ENCODE measurements at places on chromosomes 11 and 22.
A peak's percentile ranks its signal among the peaks of the same experiment; 100 is the strongest.

DNA sequence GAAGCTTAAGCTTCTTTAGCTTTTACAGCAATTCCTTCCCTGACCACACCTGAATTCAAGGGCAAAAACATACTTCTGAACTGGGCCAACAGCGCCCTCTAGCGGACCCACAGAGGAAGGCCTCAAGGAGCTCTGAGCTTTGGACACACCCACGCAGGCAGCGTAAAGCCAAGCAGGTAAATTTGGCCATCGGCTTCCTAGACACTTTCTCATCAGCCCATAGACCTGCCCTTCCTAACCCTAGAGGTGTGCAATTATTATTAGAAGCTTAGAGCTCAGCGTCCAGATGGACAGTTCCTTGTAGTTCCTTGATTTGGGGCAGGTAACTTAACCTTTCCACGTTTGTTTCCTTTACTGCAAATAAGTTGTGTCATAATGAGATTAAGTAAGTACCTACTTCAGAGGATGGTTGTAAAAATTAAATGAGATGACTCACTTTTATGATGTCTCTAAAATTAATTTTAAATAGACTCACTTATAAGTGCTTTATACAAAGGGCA is 25.7 kb upstream of the HMGXB4 start:
- DNase-seq = peak; percentile 47

GRCh38 chr11:128891913-128892398 is 800 bp downstream of the KCNJ5 start:
- DNase-seq = no peak

GRCh38 chr11:116540645-116541304 is 232.0 kb downstream of the BUD13 start:
- DNase-seq = no peak

- no peak for DNase-seq
These were observed 22.0 kb upstream of the KLHL35 start for GRCh38 chr11:75454987-75455386.

- no peak for DNase-seq
These were observed 209.1 kb downstream of the DDX10 start for GRCh38 chr11:108873941-108874340.

DNA sequence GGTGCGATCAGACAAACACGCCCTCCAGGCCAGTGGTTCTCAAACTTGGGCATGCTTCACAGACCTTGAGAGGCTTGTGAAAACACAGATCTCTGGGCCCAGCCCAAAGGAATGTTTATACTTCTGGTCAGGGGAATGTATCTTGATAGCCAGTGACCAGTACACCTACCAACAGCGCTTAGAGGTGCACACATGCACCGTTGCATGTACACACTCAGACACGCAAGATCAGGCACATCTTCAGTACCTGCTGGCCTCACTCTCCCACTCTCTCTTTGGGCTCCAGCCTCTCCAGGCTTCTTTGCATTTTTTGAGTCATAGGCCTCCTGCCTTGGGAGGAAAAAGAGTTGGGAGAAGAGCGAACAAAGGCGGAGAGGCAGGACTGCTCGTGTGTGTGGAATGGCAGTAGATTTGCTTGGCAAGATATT is 11.7 kb upstream of the FXYD6 start:
- no peak for DNase-seq

DNA sequence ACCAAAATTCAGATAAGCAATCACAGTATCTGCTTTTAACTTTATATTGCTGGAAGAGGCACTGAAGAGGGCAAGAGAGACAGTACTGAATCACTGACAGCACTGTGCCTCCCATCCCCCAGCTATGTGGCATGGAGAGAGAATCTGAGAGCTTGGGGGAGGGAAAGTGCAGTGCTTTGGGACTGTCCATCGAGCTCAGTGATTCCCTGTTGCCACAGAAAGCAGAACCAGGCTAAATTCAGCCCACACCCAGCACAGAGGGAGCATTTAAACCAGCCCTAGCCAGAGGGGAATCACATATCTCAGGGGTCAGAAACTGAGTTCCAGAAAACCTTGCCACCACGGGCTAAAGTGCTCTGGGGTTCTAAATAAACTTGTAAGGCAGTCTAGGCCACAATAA is 44.3 kb downstream of the KCNQ1 start:
- no peak for DNase-seq

DNA sequence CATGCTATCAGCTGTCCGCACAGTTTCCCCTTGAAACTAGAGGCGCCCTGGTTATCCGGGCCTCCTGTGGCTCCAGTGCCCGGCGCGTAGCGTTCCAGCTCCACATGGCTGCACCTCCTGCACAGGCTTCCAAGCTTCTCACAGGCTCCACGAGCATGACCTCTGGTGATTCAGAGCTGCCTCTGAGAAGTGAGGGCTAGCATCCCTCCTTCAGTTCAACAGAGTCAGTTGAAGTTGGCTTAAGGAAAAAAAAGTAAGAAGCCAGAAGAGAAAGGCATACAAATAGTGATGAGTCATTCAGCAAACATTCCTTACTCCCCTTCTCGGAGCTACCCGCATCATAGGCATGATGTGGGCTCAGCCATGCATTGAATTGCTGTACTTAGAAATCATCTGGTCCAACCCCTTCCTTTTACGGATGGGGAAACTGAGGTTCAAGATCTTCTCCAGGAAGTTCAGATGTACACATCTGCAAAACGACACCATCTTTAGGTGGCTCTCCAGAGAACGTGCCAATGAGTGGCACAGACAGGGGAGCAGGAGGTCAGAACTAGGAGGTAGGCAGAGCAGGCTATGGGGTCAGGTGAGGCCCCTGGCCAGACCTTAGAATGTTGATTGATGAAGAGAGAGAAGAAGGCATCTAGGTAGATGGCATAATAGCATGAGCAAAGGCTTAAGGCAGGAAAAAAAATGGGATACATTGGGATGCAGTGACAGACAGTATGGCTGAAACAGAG is 216.3 kb upstream of the TBCEL start:
- DNase-seq = peak; percentile 65

DNA sequence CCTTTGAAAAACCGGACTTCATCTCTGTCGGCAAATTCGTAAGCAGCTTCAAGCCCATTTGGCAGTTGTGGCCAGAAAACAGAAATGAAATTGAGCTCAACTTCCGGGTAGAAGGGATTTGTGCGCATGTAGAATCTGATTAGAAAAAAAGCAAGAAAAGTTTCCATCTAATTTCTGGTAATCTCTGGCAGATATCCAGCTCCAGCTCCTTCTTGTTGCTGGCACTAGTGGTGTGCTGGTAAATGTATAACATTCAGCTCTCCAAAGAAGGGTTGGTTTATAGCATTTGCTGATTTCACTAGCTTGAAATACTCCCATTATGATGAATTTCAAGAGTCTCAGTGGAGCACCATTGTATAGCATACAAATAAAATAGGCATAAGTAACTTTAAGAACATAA is 5.4 kb downstream of the MMP1 start:
- no peak for DNase-seq

DNA sequence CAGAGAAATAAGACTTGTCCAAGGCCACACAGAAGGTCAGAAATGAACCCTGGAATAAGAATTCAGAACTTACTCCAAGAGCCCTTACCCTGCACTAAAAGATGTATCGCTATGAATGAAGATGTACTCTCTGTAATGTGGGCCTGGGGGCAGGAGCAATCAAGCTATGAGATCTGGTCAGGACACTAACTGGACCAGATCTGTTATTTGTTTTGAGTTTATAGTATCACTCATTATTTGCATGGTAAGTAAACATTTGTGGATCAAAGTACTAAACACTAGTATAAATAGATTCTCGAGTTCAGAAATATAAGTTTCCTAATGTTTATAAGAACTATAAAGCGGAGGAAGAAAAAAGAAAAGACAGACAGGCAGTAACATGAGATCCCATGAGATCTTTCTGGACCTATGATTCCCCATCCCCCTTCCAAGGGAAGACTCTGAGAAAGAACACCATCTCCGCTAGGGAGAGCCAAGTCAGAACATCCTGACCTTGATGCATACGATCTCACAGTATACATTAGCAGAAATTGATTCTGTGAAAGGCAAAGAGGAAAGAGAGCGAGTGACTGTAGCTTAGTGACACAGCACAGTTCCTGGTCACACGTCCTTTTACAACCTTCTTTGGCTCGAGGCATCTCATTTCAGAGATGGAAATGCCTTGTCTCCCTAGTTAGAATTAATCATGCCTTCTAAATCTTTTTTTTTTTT is 71.2 kb downstream of the USP35 start:
- no peak for DNase-seq

- DNase-seq = no peak
These were observed 110.9 kb downstream of the MAML2 start for GRCh38 chr11:96232132-96232531.

DNA sequence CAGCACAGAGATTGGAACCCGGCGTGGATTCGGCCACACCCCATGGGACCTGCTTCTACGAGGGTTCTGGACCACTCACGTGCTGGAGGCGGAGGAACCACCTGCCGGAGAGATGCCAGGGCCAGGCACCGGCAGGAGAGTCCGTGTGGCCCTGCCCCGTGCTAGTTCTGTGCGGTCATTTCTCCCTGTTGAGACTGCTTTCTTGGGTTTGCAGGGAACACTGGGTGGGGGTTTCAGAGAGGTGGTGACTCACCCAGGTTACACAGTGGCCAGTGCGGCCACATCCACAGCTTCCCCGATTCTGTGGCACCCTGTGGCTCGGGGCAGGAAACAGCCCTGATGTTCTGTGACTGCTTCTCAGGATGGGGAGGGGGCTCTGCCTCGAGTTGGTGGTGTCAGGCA is 3.6 kb upstream of the PHLDA2 start:
- DNase-seq = no peak

- no peak for DNase-seq
These were observed 40.9 kb upstream of the PRR5 start for GRCh38 chr22:44661070-44661469.

- peak; percentile 17 for DNase-seq
These were observed 16.9 kb downstream of the IL18BP start for GRCh38 chr11:72015511-72016061.

DNA sequence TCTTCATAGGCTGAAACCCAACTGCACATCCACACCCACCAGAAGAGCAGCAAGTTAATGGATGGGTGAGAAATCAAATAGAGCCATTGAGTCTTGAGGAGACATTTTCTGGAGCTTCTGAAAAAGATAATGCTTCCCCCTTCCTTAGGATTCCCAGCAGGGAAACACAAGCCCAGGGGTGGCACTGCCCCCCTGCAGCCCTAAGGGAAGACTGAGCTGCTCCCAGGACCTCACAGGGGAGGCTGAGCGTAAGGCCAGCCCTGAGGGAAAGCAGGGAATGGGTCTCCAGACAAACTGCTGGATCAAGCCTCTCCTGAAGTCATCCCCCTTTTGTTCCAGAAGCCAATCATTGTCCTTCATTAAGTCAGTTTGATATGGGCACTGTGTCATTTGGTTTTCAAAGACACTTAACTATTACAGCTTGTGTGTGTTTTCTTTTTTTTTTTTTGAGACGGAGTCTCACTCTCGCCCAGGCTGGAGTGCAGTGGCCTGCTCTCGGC is 15.1 kb downstream of the LTO1 start:
- DNase-seq = no peak

- no peak for DNase-seq
These were observed 109.5 kb downstream of the TENM4 start for GRCh38 chr11:79331203-79331901.

- no peak for DNase-seq
These were observed 1.5 kb downstream of the JAM3 start for GRCh38 chr11:134070342-134070845.

DNA sequence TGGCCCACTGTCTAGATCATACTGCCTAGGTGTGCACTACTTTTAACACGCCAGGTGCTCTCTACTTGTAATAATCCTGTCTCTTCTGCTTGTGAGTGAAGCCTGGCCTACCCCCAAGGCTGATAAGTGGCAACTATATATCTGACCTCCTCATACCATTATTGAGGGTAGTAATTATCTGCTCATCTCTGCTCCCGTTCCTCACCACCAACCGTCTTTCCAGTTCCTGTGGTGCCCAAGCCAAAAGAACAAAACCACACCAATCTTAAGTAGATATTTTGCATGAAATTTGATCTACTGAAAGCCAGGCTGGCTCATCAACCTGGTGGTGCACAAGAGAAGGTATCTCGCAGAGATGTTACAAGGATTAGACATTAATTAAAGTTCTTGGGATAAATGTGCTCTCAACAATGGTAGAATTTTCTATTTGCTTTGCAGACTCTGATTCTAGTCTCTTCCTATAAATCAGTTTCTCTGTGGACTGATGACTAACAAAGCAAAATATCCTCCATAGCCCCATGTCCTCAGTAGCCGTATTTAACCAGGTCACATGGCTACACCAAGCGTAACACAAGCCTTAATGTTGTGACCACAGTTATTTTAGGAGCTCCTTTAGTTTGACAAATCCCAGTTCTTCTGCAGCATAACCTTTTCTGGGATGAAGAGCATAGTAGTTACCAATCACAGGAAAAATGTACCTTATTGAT is 267.2 kb downstream of the NTM start:
- DNase-seq = peak; percentile 12

- no peak for DNase-seq
These were observed 20.0 kb upstream of the LIN7C start for GRCh38 chr11:27526535-27526934.

DNA sequence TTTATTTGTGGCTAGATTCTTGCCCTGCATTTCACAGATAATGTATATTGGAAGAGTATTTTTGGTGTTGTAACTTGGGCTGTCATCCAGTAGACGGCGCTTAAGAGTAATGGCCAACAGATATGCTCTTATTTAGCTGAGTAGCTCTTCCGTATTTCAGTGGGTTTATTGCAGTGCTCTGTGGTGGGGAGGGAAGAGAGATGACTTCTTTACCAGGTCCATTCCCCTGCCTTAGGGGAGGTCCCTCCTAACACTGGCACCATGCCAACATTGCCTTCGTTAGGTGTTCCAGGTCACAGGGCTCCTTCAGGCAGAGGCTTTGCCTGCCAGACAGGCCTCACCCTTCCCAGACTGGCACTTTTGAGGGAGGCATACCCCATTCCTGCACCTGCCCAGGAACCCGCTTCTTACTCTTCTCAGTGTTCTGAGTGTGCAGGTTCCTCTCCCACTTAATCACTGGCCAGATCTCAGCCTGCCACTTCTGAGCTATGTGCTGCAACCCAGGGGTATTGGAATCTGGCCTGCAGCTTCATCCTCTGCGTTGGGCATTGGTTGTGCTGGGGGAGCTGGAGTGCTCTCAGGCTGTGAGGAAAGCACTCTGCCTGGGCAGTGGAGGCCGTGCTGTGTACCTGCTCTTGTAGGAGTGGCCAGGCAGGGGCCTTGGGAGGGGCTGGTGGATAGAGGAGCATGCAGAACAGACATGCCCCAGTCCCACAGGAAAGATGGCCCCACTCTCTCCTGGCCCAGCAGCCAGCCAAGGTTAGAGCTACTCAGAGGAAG is 29.4 kb upstream of the SLN start:
- no peak for DNase-seq

- no peak for DNase-seq
These were observed 4.3 kb downstream of the KRTAP5-6 start for GRCh38 chr11:1701091-1701807.

- DNase-seq = no peak
These were observed 325.1 kb downstream of the DLG2 start for GRCh38 chr11:85301895-85302678.

DNA sequence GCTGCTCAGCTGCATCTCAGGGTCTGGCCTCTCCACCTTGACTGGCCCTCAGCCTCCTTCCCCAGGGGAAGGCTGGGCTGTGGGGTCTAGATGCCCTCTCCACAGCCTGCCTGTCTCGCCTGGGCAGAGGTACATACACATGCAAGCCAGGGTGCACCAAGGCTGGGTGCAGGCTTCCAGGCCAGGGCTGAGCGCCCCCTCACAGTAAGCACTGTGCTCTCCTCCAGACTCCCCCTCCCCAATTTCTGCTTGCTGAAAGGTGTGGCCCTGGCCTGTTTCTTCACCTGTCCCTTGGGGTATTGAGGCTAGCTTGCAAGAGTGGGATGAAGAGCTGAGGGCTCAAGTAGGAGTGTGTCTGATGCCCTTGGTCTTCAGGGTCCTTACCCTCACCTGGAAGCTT is 22.5 kb downstream of the RELT start:
- DNase-seq = no peak

Data from HCEC 1CT (cell line).